ENCODE measurements at places on chromosomes 1 and 21.

DNA sequence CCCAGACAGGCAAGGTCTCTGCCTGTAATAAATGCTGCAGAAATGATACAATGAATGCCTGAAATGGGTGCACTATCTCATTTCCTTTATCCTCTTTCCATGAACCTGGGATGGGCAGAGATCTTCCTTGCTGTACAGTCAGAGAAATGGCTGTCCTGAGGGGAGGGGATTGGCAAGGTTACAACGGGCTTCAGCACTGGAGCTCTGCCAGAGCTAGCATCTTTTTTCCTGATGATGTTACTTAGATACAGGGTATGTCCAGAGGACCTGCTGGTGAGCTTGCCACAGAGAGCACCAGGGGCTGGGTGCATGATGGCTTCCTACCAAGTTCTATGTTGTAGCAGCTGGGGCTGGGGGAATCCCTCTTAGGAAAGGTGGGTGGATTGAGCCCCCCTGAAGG, 115.1 kb downstream of the PLXNA2 start:
- no peak for DNase-seq

DNA sequence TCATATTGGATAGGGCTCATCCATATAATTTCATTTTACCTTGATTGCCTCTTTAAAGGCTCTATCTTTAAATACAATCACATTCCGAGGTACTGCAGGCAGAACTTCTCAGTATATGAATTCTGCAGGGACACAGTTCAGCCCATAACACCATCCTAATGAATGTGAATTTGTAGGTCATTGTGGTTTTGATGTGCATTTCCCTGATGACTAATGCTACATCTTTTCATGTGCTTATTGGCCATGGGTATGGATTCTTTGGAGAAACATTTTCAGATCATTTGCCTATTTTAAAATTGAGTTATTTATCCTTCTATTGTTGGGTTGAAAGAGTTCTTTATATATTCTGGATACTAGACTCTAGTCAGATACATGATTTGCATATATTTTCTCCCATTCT, 9.6 kb upstream of the RPS6KC1 start:
- DNase-seq, result peak; percentile 69

- no peak for DNase-seq
Observed at GRCh38 chr1:214019499-214019898, 31.7 kb downstream of the PROX1 start.

DNA sequence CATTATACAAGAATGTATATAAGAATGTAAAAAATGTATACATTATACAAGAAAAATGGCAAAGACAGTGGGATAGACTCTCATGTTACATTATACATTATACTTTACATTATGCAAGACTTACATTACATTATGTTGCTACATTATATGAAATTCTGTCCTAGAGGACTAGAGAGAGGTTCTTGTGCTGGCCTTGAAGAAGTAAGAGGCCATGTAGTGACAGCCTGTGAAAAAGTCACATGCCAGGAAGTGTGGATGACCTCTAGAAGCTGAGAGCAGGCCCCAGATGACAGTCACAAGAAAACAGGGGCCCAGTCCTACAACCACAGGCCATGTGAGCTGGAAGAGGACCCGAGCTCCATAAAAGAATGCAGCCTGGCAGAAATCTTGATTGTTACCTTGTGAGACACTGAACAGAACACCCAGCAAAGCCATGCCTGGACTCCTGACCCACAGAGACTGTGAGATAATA, 30.5 kb upstream of the AHCYL1 start:
- DNase-seq, result peak; percentile 43

DNA sequence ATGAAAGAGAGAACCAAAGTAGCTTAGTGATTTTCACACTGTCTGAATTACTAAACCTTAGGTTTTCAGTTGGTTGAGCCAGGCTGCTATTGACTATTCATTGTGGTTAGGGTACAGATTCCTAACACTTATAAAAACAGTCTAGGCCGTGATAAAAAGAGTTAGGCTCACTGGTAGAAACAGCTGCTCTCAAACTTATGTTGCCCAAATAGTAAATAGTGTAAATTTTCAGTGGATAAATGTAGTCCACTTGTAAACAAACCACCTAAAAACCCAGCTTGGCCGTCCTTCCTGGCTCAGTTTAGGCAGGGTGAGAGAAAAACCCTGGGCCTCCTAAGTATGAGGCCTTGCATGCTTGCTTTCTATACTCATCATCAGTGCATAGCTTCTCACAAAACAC, 34.9 kb downstream of the ARID1A start:
- no peak for DNase-seq

DNA sequence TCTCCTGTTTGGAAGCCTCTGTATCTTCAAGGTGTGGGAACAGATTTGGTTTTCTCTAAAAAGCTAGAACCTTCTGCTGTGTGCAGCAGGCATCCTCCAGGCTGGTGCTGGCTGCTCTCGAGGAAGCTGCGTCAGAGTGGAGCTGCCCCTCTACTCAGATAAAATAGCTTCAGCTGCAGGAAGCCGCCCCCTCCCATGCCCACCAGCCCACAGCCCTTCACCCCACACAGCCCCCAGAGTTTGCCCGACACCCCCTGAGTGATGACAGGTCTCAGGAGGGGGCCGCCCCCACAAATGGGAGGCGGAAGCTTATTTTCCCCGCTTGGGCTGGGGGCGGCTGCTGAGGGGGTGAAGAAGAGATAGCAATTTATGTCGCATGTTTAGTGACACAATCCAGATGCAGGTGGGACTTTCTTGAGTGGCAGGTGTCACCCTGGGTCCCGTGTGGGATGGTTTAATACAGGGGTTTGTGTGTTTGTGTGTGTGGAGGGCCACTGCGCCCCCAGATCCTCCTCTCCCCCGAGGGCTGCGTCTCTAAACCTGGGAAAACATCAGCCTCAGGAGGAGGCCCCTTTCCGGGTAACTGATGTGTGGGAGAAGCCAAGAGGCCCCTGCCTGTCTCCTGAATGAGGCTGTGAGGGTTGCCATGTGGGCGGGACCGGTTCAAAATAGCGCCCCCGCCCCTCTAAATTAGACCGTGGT, 55.4 kb downstream of the STUM start:
- no peak for DNase-seq

DNA sequence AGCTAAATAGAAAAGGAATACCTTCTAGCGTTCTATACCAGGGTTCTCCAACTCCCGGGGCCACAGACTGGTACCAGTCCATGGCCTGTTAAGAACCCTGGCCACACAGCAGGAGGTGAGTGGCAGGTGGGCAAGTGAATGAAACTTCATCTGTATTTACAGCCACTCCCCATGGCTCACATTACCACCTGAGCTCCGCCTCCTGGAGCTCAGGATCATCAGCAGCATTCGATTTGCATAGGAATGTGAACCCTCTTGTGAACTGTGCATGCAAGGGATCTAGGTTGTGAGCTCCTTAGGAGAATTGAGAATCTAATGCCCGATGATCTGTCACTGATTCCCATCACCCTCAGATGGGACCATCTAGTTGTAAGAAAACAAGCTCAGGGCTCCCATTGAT, 107.3 kb downstream of the KAZN start:
- no peak for DNase-seq

GRCh38 chr1:45359882-45360513, 19.8 kb upstream of the MUTYH start:
- DNase-seq, result peak; percentile 61

- DNase-seq, result no peak
Observed at GRCh38 chr1:14626869-14627607, 28.6 kb downstream of the KAZN start.

DNA sequence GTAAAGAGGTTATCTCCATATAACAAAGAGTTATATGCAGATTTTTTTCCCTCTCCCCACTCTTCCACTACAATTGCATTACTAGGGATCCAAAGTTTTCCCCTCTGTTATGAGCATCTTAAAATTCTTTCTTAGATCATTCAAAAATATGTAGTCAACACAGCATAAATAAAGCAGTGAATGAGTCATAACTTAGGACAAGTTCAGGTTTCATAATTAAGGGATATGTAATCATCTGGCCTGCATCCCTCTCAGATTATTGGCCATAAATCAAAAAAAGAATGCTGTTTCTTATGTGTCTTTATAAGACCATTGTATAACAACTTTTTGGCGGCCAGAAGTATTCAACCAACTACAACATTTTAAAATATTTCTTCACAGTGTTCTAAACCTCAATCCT, 1526.1 kb downstream of the KCNT2 start:
- peak; percentile 58 for DNase-seq

- DNase-seq, result no peak
Observed at GRCh38 chr1:201496296-201496690, 10.6 kb downstream of the CSRP1 start.

DNA sequence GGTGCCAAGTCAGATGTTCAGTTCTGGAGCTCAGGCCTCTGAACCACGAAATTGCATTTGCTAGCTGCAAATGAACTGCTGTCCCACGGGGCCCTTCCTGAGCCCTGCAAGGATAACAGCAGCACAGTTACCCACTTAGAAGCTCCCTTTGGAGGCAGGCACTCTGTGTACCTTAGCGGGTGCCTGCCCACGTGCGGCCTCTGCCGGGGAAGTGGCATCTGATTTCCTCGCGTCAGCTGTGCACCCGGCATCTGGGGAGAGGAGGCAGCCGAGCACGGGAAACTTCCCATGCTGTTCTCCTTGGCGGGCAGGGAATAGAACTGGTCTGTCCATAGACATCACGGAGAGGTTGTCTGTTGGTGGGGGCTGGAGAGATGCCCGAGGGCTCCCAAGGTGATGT, 148.0 kb upstream of the C1orf174 start:
- DNase-seq, result no peak

- no peak for DNase-seq
Observed at GRCh38 chr21:37273911-37274690, 7.0 kb upstream of the VPS26C start.

DNA sequence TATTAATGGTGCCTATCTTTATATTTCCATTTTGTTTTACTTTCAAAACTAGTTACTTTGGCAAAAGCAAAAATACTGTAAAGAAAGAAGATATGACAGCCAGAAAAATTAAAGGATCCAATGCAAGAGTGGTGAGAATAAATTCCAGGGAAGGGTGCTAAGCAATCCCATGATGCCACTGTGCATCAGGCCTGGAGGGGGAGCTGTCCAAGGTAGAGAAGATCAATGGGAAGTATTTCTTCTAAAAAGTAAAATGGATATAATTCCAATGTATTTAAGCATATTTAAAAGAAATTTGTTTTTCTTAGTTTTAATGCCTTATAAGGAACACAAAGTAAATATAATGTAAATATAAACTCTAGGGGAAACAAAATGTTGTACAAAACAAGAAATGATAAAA, 1382.2 kb upstream of the B3GALT2 start:
- DNase-seq, result peak; percentile 20

GRCh38 chr1:225483818-225484656, 56.2 kb upstream of the LBR start:
- no peak for DNase-seq

DNA sequence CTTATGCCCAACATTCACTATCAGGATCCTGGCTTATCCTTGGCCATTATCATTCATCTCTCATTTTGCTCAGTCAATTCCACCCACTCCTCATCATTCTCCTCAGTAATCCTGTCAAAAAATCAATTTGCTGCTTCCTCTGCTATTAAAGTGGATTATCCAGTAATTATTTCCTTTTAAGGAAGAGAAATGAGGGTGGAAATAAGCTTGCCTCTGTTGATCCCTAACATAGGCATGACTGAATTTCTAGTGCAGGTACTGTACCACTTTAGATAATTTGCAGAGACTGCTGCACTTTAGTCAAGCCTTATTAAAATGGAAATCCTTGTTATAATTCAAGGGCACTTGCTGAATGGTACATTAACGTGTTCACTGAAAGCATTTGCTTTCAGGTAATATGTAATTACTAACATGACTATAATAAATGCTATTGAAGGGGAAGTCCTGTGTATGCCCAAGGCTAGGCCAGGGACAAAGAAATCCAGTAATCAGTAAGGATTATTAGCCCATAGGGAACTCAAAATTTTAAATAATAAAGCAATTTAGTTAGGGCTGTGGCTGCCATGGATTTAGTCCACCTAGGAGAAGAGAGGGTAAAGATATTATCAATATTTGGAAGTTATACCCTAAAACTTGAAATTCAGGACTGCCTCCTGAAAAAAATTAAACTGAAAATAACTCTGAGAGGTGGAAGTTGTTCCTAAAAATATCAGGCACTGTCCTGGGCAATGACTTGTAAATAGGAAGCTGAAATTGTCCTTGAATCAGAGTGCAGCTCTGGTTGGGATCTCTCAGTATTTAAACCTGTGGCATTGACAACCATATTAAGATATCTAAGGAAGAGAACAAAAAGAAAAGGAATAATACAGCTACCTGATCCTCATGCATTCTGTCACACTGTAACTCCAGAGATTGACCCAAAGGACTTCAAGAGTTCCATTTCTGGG, 43.4 kb downstream of the RGS2 start:
- no peak for DNase-seq

- DNase-seq, result peak; percentile 93
Observed at GRCh38 chr1:101238681-101239094, 1.9 kb downstream of the S1PR1 start.

GRCh38 chr1:210726621-210727020, 397.9 kb downstream of the HHAT start:
- peak; percentile 37 for DNase-seq

GRCh38 chr1:225763716-225764548, 13.7 kb upstream of the SRP9 start:
- DNase-seq, result peak; percentile 55

GRCh38 chr1:197178998-197179397, 32.5 kb upstream of the ASPM start:
- peak; percentile 49 for DNase-seq

GRCh38 chr1:240337781-240338180, 246.1 kb downstream of the FMN2 start:
- DNase-seq, result peak; percentile 94

DNA sequence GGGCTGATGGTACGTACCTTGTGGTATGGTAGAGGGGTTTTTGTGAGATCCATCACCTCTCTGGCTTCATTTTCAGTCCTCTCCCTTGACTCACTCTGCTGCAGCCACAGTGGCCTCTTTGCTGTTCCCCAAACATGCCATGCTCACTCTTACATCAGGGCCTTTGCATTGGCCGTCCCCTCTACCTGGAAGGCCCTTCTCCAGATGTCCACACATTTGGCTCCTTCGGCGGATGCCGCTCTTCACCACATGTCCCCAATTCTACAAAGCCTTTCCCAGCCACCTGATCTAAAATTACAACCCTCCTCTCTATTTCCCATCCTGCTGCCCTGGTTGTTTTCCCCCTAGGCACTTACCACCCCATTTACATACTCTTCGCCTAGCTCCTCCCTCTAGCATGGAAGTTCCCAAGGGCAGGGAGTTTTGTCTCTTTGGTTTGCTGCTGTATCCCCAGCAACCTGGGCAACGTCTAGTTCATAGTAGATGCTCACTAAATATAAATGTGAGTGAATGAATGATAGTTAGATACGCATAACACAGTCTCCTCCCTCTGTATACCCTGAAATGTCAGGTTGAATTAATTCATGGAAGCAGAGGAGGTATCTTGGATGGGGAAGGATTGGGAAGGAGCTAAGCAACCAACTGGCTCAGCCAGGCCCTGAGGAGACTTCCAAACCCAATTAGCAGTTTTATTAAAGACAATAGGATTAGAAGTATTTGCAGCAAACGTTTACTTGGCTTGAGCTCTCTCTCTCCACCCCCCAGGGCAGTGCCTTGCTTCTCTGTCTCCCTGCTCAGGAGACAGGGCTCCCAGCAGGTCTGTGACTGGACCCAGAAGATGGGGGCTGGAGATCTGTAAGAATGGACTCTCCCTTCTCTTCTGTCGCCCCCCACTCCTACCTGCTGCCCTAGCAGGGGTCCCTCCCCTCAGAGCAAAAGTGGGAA, 264.2 kb downstream of the GRIK3 start:
- DNase-seq, result no peak

Measured in fibroblast of skin of right quadriceps (primary cell).